ENCODE measurements at places on chromosomes 5 and 9.

DNA sequence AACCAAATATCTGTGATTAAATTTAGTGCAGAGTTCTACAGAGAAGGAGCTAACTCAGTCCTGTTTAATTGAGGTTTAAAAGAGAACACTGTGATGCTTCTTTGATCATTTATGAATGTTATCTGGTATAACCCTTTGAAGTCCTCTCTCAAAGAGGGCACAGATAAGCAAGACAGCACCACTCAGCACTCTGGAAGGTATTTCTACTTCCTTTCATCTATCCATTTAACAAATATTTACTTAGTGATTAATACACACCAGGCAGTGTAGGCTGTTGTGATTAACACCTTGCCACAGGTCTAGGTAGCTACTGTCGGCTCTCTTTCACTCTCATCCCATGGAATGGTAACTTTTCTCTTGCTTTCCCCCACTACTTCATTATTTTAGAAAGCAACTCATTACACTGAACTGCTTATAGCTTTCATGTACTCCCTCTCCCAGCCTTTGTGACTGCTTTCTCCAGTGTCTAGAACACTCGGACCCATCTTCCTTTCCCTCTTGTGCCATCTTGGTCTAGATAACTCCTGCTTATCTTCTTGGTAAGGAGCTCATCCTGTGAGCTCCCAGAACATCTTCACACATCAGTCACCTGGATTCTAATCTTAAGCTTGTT, 54.7 kb downstream of the GLDC start:
- DNase-seq, result no peak

- DNase-seq, result no peak
Observed at GRCh38 chr9:16732546-16732945, 137.9 kb downstream of the BNC2 start.

DNA sequence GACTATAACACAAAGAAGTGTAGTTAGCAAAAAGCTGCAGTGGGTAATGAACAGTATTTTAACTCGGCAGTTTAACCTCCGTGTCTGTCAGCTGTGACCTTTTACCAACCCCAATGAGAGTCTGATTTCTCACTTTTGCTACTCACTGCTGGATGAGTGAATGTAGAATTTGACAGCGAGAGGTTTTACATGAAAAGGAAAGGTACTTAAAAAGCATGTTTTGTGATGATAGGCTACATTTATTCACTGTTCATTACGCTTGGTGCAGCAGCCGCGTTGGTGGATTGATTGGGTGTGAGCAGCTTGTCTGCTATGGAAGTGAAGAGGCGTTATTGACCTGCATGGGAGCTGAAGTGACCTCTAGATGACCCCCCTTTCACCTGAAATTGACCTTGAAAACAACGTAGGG, 867.7 kb downstream of the NR2F1-AS1 start:
- DNase-seq, result no peak

- no peak for DNase-seq
Observed at GRCh38 chr5:138466900-138467710, 1.8 kb downstream of the EGR1 start.

DNA sequence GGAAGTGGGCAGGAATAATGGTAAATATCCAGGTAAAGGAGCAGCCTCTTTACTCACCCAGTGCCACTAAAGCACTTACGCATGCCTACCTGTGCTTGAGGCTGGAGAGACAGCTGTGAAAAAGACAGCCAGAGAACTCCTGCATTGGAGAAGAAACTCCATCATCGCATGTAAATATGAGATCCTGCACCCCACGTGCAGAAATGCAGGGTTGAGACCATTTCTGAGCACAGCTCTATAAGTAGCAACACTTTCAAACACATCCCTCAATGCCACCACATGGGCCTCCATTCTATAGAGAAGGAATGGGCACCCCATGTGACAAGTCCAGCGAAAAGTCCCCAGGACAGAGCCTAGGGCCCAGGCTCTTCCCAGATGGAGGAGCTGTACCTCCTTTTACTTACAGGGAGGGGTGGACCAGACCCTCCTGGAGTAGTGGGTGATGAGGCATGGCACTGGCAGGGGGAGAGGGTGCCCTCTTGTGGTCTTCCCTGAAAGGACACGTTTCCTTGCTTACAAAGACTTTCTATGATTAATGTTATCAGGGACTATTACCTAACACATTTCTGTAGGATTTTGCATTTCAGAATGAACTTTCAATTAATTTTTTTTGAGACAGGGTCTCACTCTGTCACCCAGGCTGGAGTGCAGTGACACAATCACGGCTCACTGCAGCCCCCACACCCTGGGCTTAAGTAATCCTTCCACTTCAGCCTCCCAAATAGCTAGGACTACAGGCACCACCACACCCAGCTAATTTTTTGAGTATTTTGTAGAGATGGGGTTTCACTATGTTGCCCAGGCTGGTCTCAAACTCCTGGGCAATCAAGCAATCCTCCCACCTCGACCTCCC, 55.3 kb upstream of the IL17B start:
- no peak for DNase-seq

DNA sequence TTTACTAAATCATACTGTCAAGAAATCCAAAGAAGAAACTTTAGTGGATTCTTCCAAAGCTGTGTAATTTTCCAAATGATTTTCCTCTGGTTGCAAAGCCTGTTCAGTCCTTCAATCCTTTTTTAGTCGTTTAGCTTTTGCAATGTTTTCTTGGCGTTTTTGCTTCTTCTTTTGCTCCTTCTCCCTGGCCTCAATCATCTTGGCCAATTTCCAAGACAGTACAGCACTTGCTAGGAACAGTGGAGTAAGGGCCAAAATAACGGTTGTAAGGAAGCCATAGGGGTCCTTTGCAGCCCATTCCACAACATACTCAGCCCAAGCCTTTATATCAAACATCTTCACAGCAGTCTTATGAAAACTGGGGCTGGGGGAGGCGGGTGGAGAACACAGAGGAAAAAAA, 2.4 kb downstream of the SMIM15 start:
- no peak for DNase-seq

GRCh38 chr5:128084228-128085167, 932 bp downstream of the SLC12A2 start:
- DNase-seq, result peak; percentile 41

- no peak for DNase-seq
Observed at GRCh38 chr9:137511758-137512463, 38.3 kb downstream of the PNPLA7 start.

GRCh38 chr5:142520885-142521284, 165.0 kb downstream of the FGF1 start:
- no peak for DNase-seq

DNA sequence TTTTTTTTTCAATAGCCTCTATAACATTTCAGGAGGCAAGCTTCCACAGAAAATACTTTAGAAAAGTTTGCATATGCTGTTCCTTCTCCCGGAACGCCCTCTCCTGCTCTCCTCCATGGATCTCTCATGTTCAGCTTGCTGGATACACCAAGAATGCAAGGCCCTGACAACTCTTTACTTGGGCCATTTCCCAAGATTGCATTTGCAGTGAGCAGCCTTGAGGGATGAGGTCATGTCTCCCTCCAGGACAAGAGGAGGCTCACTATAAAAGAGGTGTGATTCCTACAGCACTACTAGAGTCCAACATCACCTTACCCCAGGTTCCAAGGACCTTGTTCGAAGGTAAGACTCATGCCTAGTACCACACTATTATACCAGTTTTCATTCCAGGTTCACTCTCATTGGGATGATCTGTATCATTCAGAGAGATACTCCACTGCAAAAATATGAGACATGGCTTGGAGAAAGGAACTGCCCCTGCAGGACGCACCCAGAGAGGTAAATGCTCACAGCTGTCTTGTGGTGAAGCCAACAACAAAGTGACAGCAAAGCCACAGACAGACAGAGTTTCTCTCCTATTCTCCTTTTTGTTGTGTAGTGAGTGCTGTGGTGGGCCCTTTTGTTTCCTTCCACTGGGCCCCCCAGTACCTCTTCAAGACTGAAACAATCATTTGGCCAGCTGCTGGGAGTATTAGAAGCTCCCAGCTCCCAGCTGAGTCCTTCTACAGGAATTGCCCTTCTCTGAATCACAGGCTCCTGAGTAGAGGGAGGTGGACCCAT, 151.7 kb upstream of the ZNF366 start:
- no peak for DNase-seq

GRCh38 chr5:114238771-114239313, 123.0 kb upstream of the KCNN2 start:
- DNase-seq, result no peak
